ENCODE measurements at places on chromosomes 13 and 19.

- DNase-seq = peak; percentile 28
Observed at GRCh38 chr13:106986033-106986484, 418.1 kb upstream of the ARGLU1 start.

GRCh38 chr13:44969551-44970484 is 19.5 kb downstream of the NUFIP1 start:
- DNase-seq = peak; percentile 28

DNA sequence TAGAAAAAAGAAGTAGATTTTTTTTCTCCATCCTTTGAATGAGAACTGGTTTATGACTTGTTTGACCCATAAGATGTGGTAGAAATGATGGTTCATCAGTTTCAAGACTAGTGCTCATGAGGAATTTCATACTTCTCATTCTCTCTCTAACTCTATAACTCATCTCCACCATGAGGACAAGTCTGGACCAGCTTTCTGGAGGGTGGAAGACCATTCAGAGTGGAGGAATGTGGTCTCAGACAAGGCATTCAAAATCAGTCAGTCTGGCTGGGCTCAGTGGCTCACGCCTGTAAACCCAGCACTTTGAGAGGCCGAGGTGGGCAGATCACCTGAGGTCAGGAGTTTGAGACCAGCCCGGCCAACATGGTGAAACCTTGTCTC is 3.5 kb upstream of the EID2 start:
- no peak for DNase-seq

DNA sequence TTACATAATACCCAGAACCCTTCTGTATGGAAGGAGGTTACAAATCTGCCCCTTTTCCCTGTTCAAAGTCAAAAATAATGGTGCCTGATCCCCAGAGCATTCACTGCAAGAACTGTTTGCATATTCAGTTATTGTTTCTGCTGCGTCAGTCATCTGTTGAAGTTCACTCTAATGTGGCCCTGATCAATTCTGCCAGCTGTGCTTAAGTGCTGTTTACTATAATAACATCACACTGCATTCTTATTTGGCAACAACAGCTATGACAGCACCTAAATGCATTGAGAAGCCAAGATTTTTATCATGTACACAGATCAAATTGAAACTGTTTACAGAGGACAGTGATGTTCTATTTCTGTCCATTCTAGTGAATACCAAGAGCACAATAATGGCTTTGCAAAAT is 115.9 kb downstream of the DACH1 start:
- no peak for DNase-seq

DNA sequence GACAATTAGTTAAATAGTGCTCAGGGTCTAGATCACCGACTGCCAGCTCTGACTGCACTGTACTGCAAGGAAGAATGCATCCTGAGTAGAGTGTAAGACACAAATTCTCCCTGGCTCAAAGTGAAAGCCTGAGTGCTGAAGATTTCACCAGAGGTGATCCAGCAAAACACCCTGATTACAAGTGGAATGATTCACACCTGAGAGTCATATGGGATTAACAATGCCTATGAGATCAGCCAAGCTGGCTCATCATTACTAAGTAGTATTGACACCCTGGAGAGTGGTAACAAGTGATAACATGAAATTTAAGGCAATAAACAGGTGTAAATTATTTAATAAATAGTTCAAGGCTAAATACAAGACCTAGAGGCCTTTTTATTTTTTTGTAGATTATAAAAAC is 403.8 kb upstream of the PRR20A start:
- DNase-seq = no peak

- DNase-seq = no peak
Observed at GRCh38 chr13:112056284-112056727, 10.6 kb upstream of the SOX1 start.

DNA sequence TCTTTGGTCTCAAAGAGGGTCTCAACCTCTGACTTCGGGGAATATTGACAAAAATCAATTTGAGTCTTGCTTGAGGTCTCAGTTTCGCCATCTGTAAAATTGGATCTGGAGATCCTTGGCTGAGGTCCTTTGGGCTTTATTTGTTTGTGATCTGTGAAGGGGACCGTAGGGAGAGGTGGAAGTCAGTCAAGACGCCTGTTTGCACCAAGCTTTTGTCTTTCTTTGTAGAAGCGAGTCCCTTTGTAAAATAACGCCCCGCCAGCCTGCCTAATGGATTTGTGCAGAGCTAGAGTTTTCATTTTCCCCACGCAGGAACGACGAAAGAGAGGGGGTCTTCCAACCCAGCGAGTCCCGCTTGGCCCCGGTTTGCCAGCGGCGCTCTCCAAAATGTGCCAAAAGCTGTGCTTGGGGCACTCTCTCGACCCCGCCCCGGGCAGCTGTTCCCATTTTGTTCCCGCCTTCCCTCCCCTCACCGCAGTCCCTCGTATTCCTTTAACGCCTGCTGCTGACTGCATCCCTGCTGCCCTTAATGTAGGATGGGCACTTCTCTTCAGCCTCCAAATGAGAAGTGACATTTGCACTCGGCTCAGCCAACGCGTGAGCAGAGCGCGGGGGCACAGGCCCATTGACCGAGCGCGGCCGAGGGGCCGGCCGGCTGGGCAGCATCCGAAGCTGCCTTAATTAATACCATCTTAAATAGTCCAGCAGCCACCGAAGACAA is 13.0 kb downstream of the ZIC5 start:
- DNase-seq = no peak

- no peak for DNase-seq
Observed at GRCh38 chr13:69882451-69882850, 225.2 kb upstream of the ATXN8OS start.

DNA sequence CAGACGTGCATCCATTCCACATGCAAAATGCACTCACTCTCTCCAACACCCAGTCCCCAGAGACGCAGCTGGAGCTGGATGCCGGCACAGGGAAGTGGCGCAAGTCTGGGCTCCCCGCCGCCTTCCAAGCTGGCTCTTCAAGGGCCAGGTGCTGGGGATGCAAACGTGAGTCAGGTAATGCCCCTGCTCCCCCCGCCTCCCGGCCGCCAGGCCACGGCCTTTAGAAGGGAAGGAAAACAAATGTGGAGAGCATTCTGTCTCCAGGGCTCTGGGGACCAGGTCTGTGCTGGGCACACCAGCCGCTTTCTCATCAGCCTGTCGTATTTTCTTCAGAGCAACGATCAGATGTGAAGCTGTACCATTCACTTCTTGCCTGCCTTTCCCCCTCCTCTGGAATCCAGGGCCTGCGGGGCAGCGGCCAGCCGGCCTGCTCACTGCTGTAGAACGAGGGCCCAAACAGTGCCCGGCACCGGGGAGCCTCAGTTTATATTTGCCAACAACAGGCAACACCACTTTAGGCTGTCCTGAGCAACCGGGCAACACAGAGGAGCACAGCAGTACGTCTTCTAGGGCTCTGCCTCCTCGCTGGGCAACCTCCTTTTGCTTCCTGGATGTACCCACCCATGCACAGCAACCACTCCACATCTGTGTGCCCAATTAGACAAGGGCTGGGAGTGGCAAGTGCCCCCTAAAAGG is 3.8 kb downstream of the RAB20 start:
- no peak for DNase-seq

GRCh38 chr13:110319774-110320509 is 12.9 kb downstream of the COL4A2 start:
- DNase-seq = no peak

- DNase-seq = no peak
Observed at GRCh38 chr19:51195616-51196015, 29.3 kb upstream of the CD33 start.

- no peak for DNase-seq
Observed at GRCh38 chr13:110578363-110578762, 16.8 kb upstream of the RAB20 start.

DNA sequence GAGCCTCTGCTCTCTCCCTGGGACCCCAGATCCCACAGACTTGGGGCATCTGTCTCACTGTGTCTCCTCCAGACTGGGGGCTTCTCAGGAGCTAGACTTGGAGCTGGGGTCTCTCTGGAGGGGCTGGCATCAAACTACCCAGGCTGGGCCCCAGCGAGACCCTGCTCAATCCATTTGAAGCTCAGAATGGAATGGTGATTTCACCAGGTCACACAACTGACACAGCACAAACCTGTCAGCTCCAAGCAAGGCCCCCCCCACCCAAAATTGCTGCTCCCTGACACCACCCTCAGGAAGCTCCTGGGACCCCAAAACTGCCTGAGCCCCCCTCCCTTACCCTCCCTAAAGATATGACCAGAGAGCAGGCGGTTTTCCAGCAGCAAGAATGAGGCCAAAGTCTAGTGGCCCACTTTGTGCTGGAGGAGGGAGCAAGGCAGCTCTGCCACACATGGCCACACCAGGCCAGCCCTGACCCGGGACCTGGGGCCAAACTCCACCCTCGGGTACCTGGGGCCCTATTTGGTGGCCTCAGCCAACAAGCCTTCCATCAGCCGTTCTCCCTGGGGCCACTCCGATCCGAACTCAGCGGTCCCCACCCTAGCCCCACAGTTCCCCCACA is 2.4 kb downstream of the NR2F6 start:
- no peak for DNase-seq

DNA sequence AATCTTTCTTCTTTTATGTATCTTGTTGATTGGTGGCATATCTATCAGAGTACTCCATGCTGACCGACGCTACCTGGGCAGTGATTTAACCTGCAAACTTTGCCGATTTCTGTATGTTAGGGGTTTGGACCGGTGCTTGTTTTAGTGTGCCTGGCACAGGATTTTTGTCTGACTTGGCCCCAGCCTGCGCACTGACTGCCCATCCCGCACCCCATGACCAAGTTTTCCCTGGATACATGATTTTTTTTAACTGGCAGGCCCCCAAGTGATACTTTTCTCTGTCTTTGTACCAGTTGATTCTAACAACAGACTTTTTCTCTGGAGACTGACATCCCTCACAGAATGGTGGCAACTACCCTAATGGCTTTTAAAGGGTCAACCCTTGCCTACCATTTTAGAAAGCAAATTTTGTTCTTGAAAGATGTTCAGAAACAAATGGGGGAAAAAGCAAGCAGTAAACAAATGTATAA is 69.0 kb upstream of the C1QTNF9B start:
- DNase-seq = no peak

DNA sequence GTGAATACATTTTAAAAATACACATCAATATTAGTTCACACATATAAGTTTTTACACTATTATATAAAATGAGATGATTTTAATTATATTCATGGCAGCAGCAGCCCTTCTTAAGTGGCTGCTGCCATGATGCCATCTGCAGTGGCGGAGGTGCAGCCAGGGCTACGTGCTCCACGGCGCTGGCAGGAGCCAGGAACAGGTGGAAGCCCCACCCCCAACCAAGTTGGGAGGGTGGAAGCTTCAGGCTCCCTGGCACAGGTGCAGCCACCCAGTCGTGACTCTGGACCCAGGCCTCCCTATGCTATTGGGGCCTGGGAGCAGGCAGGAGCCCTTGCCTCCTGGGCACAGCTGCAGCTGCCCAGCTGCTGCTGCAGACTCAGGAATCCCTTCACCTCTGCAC is 646.9 kb upstream of the PCDH9 start:
- DNase-seq = no peak

GRCh38 chr13:74194846-74195245 is 60.6 kb upstream of the KLF12 start:
- no peak for DNase-seq

DNA sequence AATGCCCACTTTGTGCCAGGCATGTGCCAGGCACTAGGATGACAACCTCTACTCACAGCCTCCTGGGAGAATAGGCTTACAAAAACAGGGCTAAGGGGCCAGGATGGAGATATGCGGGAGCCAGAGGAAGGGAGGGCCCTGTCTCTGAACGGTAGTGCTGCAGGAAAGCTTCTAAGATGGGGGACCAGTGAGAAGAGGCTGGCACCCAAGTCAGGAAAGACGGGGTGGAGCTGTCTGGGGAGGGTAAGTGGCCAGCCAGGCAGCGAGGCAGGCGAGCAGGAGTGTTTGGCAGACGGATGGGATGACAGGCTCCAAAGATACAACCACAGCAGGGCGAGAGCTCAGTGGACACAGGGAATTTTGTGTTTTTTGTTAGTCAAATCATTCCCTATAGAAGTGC is 44.7 kb upstream of the GPI start:
- no peak for DNase-seq

- no peak for DNase-seq
Observed at GRCh38 chr13:73140801-73141200, 82.0 kb downstream of the KLF5 start.

DNA sequence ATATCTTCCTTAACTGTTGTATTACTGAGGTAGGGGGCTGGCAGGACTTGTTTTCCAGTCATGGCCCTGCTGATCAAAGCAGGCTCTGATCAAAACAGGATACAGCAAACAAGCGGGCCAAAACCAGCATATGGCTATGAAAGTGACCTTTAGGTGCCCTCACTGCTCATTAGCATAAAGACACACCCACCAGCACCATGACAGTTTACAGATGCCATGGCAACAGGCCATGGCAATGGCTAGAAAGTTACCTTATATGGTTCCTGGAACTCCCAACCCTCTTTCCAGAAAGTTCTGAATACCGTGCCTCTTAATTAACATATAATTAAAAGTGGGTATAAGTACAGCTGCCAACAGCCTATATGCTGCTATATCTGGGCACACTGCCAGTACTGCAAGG is 551.4 kb upstream of the SGCG start:
- no peak for DNase-seq

GRCh38 chr13:99289674-99290337 is 17.4 kb downstream of the GPR183 start:
- no peak for DNase-seq

DNA sequence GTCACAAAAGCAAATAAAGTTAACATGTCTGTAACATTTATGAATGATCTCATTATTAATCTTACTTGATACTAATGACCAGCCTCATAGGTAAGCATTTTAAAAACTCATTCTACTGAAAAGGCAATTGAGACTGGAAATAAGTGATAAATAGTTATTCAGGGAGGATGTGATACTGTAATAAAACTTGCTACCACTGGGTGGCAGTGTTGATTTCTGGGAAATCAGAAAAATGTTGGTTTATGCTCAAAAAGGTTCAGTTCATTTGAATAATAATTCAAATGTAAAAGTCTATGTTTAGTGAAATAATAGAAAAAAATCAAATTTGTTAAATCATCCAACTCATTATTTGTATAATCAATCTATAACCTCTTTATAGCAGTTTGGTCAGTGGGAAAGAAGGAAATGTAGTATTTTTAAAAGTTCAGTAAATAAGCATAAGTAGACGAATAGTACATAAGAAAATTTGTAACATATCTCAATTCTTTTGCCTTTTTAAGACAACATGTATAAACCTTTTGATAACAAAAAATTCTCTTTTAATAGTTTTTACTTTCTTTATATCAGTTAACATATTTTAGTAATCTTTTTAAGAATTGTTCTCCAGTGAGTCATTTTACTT is 9.6 kb downstream of the ABHD13 start:
- DNase-seq = no peak

GRCh38 chr13:75120085-75120484 is 361.9 kb downstream of the TBC1D4 start:
- no peak for DNase-seq

GRCh38 chr19:38658462-38659306 is 11.2 kb downstream of the ACTN4 start:
- DNase-seq = no peak

GRCh38 chr13:93416736-93417355 is 190.2 kb downstream of the GPC6 start:
- DNase-seq = no peak

- no peak for DNase-seq
Observed at GRCh38 chr19:39525205-39525604, 7.4 kb downstream of the EID2B start.

Data from iPS DF 19.7 (cell line).